ENCODE measurements at places on chromosomes 11 and 22.

DNA sequence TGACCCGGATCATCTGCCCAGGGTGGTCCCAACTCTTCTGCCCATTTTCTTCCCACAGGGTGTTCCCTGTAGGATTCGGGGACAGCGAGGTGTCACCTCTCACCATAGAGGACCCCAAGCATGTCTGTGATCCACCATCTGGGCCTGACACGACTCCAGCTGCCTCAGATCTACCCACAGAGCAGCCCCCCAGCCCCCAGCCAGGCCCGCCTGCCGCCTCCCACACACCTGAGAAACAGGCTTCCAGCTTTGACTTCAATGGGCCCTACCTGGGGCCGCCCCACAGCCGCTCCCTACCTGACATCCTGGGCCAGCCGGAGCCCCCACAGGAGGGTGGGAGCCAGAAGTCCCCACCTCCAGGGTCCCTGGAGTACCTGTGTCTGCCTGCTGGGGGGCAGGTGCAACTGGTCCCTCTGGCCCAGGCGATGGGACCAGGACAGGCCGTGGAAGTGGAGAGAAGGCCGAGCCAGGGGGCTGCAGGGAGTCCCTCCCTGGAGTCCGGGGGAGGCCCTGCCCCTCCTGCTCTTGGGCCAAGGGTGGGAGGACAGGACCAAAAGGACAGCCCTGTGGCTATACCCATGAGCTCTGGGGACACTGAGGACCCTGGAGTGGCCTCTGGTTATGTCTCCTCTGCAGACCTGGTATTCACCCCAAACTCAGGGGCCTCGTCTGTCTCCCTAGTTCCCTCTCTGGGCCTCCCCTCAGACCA, 24.0 kb downstream of the CSF2RB start:
- DNase-seq, result no peak

DNA sequence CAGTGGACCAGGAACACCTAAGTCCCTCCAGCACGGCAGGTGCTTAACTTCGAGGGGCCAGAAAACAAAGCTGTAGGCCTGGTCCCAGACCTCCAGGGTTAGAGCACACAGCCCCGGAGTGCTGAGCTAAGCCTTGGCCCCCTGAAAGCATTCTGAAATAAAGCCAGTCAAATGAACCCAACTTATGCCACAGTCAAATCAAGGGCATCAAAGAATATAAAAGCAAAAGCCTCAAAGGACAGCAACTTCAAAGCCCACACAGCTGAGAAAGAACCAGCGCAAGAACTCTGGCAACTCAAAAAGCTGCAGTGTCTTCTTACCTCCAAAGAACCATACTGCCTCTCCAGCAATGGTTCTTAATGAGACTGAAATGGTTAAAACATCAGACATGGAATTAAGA, 39.1 kb downstream of the TMEM123 start:
- DNase-seq, result no peak

- DNase-seq, result peak; percentile 91
Measured at GRCh38 chr11:69540118-69541000, 58.9 kb downstream of the LINC01488 start.

DNA sequence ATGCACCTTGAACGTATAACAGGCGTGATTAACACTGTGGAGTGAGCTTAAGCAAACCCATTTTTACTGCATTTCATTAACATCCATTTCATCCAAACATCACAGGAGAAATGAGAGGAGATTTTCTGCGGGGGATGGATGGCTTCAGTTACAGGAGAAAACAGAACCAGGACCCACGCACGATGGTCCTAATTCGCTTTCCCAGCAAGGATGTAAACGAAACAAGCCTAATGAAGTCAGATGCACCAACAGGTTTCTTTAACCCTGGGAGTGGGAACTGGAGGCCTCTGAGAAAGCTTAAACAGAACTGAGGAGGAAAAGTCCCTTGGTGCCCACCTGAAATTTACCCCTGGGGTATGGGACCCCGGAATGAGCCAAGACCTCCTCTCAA, 2.7 kb downstream of the CADM1 start:
- DNase-seq, result no peak

GRCh38 chr11:57798905-57799559, 37.4 kb downstream of the CTNND1 start:
- peak; percentile 59 for DNase-seq

DNA sequence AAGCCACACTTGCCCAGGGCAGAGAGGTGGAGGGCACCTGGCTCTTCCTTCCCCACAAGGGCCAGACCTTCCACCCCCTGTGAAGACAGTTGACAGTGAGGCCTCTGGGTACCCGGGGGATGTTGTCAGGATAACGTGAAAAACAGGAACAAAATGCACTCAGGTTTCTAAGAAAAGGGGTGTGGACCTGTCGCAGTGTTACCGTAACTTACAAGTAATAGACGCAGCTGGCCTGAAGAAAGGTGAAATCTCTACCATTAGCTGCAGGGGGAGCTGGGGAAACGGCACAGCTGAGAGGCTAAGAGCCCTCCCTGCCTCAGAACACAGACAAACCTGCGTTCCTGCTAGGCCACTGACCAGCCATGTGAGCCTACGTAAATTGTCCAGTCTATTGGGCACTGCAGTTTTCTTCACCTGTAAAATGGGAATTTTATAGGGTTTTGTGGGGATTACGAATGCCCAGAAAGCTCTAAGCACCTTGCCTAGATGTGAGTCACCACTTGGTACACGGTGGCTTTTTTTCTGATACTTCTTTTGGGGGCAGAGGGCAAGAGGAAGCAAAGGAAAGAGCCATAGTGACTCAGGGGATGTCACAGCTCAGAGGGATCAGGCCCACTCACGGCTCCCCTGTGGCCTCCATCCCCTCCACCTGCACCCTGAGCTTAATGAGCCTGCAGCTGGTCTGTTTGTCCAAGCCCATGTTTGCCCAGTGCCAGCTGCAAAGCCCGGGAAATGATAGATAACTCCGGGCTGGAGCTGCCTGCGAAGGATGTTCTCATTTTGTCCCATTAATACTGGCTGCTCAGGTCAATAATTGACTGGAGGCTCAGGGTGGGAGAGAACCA, 18.4 kb upstream of the CABP7 start:
- no peak for DNase-seq

DNA sequence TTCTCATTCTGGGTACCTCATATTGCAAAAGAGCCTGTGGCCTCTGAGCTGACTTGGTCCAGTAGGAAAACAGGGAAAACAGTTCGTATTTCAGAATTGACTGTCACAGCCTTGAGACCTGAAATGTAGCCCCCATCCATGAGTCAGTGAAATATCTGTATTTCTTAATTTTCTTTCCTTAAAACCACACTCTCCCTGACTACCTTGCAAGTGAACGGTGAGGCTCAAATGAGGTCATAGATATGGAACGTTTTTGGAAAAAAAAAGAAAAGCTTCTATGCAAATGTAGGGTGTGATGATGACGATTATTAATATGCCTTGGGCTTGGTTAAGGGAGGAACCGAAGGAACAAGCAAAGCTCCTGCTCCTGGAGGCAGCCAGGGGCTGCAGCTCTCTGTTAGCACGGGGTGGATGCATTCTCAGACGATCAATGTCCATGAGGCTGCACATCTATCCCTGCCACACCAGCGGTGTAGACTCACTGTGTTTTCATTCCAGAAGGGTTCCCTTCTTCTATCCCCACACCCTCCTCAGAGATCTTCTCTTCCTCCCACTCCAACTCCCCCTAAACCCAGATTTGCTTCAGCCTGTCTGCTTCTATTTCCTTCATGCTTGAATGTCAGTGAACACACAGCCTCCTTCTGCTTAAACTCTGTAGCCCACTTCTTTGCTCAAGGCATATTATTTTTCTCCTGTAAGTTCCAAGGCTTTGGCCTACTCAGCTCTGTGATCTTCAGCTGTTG, 29.2 kb upstream of the SCN3B start:
- no peak for DNase-seq

GRCh38 chr11:126214841-126215240, 3.3 kb downstream of the FAM118B start:
- DNase-seq, result no peak

DNA sequence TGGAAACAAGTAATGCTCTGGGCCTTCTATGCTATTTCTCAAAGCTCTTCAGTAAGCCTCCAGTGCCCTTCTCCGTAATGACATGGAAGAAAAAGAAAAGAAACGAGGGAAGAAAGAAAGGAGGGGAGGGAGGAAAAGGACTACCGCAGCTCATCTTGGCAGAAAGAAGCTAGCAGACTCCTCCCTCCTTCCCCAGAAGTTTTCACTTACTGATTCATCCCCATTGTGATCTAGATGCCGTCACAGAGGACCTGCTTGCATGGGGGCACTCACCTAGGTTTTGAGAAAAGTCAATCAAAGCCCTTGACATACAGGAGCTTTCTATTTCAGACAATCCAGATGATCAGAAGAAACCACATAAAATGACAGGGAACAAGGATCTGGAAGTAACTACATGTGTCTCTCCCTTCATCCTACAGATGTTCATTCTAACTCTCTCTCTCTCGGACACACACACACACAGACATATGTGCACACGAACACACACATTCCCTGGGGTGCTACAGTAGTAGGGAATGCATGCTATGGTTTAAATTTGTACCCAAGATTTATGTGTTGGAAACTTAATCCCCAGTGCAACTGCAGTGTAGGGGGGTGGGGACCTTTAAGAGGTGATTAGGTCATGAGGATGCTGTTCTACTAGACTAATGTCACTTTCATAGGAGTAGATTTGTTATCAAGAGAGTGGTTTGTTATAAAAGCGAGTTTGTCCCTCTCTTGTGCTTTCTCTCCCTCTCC, 37.6 kb upstream of the RCN1 start:
- DNase-seq, result no peak

- no peak for DNase-seq
Measured at GRCh38 chr11:97254790-97255189, 865.0 kb downstream of the JRKL start.

All from RPMI7951 (cell line).